ENCODE measurements at places on chromosomes 3 and 15.

DNA sequence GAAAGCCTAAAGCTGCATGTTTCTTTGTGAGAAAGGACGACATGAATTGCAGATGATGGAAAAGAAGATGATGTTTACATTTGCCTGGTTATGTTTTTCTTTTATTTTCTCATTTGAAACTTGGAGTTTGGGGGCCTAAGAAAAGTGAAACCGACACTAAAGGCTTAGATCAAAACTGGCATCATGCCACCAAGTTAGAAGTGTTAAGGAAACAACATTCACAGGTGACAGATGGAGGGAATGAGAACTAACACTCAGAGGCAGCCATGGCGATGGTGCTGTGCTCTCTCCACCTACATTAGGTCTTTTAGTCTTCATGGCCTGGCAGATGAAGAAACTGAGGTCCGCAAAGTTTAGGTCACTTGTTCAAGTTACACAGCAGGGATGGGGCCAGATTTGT lies 923.6 kb downstream of the TUSC7 start:
- no peak for DNase-seq

GRCh38 chr15:91887921-91888373 lies 34.4 kb downstream of the SLCO3A1 start:
- no peak for DNase-seq

GRCh38 chr15:70475921-70476320 lies 287.4 kb downstream of the UACA start:
- DNase-seq = no peak

DNA sequence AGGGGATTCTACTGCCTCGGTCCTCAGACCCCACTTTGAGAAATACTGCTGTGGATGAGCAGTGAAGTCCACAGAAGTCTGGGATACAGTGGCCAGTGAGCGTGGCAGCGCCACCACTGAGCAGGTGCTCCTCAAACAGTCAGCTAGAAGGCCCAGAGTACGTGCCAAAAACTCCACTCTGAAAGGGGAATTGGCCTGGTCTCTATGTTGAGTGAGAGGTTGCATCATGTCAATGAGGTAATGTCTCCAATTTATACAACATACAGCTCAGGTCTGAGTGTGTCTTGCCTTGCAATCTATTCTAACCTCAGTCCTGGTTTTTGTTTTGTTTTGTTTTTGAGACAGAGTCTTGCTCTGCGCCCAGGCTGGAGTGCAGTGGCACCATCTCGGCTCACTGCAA lies 53.3 kb upstream of the ETV5 start:
- no peak for DNase-seq

GRCh38 chr3:17491601-17492000 lies 250.8 kb downstream of the TBC1D5 start:
- DNase-seq = no peak

- peak; percentile 97 for DNase-seq
Measured at GRCh38 chr3:172317984-172318383, 130.3 kb downstream of the GHSR start.

- DNase-seq = no peak
Measured at GRCh38 chr15:100264994-100265640, 76.7 kb downstream of the ADAMTS17 start.

DNA sequence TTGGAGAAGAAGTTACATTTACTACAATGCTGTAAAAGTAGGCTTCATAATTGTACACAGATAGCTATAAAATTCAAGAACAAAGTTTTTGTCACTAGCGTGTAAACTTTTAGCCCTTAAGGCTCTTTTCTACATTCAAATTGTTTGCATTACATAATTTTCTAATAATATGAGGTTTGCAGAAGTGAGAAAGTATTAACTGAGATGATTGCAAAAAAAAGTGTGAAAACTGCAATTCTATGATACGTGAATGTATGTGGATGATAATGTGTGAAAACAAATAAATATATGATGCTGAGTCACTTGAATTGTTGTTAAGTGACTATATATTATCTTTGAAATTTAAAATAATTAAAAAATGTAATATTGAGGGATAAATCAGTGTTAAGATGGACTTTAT lies 557.5 kb downstream of the NAALADL2 start:
- no peak for DNase-seq

DNA sequence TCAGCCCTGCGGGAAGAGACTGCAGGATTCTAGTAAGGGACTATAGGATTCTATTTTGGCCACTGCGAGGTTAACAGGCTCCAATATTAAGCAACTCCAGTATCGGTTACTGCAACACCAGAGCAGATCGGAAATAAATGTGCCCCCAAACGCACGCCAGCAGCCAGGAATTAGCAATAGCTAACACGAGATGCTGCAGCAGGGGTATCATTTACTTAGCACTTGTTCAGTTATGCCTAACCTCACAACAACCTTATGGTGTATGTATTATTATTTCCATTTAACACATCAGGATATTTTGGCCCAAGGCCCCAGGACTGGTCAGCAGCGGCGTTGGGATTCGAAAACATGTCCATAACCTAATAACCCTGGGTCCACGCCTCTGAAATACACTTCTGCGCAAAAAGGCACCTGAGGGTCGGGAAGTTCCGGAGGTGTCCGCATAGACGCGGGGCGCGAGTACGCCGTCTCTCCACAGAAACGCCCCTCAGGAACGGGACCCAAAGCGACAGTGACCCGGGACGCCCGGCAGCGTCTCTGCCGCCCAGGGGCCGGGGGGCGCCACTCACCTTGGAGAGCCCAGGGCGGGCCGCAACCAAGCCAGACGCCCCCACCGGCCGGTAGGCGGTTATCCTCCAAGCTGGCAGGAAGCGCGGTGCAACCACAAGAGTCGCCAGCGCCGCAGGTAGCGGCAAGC lies 681 bp downstream of the PIK3CB start:
- DNase-seq = no peak

GRCh38 chr15:81098349-81098748 lies 35.7 kb upstream of the CFAP161 start:
- DNase-seq = no peak

DNA sequence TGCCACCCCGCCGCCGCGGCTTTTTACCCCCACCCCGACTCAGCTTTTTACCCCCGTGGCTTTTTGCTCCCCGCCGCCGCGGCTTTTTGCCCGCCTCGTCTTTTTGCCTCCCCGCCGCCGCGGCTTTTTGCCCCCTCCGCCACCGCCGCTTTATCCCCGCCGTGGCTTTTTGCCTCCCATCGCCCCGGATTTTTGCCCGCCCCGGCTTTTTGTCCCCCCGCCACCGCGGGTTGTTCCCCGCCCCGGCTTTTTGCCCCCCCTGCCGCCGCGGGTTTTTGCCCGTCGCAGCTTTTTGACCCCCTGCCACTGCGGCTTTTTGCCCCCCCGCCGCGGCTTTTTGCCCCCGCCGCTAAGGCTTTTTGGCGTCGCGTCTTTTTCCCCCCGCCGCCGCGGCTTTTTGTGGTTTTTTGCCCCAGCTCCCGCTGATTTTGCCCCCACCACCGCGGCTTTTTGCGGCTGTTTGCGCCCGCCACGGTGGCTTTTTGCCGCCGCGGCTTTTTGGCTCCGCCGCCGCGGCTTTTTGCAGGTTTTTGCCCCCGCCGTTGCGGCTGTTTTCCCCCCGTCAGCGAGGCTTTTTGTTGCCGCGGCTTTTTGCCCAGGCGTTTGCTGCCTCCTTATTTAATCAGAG lies 597.2 kb downstream of the GOLGA6L6 start:
- DNase-seq = no peak

DNA sequence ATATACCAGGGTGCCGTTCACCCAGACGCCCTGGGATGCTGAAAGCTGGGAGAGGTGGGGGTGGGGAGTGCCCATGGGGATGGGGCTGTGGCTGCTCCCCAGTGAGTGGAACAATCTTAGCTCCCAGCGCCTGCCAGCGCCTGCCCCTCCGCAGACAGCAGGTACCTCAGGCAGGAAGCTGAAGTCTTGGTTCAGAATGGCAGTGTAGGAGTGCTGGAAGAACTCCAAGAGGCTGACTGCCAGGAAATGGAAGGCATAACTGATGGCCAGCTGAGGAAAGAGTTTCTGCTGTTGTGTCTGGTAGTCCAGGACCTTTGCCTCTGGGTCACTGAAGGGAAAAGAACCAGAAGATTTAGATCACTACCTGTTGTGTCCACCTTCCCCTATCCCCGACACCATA lies 8.4 kb downstream of the ACOX2 start:
- no peak for DNase-seq

Measured in GM04503 (cell line).